ENCODE measurements at places on chromosomes 7 and 10. TPM values are rescaled to one million over a fixed set of nuclear protein-coding genes. Genes with fewer than 3 reads are reported as not detected.

- DNase-seq, result no peak
Measured at GRCh38 chr7:156157409-156158012, 345.2 kb upstream of the SHH start.

- no peak for DNase-seq
Measured at GRCh38 chr10:126609566-126609965, 60.9 kb downstream of the C10orf90 start.

DNA sequence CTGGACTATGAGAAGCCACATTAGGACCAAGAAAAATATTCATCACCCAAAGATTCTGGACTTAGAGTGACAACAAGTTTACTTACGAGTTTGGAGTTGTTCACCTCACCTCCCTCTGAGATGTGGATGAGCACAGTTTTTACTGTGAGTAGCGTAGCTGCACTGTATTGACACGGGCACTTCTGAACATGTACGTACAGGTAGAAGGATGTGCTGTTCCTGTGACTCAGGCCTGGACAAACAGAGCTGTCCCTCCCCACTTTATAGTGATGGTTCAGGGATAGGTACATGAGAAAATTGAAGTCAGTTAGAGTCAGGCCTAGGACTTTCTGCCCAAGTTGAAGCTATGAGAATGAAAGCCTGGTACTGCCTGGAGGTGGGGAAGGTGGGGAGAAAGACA lies 80.9 kb upstream of the DYNC1I1 start:
- no peak for DNase-seq

SGCE gene
- 111 TPM for polyA plus RNA-seq

DNA sequence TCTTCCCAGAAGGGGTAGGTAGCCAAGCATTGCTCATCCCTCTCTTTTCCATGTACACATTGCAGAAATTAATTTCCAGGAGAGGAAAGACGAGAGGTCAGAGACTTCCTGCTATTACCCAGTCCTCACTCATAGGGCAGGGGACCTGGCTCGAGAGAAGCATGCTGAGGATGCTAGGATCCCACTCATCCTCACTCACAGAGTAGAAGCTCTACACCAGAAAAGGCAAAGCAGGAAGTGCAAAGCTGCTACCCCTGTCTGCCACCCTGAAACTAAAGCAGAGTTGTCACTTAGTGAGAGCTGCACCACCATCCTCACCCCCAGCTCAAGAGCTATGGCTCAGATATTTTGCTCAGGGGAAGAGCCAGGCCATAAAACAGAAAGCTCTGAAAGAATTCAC lies 9.9 kb downstream of the OR9A2 start:
- DNase-seq, result no peak

ACBD7 gene
- polyA plus RNA-seq, result 6.0 TPM

CTTNBP2 gene
- polyA plus RNA-seq, result 25.7 TPM

GRCh38 chr7:50685135-50686065 lies 97.3 kb downstream of the GRB10 start:
- no peak for DNase-seq

GRCh38 chr10:80760914-80761371 lies 223.2 kb downstream of the SH2D4B start:
- no peak for DNase-seq

DNA sequence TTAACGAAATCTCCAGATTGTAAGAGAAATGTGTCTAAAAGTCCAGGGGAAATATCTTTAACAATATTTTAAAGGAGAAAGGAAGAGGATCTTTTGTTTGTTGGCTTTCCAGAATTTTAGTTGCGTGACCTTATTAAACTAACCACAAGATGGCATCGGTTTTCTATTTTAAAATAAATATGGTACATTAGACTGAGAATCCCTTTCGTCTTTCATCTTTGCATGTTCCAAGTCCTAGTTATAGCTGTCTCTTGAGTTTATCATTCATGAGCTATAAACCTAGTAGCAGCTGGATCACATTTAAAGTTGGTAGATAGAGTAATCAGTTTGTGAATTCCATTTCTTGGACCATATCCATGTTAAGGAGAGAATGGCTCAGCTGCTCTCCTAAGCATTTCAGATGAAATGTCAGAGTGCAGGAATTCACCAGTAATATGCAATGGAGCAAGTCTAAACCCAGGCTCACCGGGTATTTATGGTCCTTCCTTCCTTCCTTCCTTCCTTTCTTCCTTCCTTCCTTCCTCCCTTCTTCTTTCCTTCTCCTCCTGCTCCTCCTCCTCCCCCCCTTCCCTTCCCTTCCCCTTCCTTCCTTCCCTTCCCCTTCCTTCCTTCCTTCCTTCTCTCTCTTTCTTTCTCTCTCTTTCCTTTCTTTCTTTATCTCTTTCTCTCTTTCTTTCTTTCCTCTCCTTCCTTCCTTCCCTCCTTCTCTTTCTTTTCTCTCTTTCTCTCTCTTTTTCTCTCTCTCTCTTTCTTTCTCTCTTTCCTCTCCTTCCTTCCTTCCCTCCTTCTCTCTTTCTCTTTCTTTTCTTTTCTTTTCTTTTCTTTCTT lies 57.8 kb upstream of the RAB18 start:
- peak; percentile 16 for DNase-seq

DNA sequence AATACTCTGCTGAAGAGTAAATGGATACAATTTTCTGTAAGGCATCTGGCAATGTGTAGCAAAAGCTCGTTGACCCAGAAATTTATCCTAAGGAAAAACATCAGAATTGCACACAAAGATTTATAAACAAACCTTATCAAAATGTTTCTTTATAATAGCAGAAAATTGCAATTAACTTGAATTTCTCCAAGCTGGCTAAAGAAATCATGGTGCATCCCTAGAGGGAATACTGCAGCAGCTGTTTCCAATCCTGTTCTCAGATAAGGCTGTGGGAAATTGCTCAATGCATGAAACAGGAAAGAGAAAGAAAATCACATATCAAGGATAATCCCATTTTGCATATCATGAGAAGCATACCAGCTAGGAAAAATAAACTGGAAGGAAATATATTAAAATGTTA lies 18.7 kb downstream of the TACR2 start:
- no peak for DNase-seq

DNA sequence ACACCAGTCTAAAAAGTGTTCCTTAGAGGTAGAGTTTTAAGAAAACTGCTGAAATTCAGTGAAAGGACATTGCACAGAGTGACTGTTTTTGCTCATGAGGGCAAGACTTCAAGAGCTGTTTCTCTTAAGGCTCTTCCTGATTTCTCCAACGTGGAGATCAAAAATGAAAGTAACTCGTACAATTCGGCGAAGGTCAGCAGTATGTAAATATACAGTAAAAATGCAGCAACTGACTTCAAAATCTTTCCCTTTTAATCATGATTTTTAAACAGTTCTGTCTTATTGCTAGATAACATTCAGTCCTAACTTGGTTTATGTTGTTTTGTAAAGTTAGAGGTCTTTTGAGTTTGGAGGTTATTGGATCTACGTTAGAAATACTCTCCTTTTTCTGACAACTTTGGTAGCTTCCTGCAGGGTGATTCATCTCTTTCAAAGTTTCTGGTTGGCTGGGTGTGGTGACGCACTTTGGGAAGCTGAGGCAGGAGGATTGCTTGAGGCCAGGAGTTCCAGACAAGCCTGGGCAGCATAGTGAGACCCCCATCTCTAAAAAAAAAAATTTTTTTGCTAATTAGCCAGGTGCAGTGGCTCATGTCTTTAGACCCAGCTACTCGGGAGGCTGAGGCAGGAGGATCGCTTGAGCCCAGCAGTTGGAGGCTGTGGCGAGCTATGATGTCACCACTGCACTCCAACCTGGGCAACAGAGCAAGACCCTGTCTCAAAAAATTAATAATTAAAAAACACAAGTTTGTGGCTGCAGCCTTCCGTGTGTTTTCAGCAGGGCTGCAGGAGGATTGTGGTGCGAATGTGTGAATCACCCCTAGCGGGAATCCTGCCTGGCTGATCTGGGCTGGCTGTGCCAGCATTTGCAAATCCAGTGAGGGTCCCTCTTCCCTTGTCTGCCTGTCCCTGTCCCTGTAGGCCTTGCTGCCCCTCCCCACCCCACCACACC lies 29.2 kb upstream of the AP5Z1 start:
- no peak for DNase-seq

CPA1 gene
- 1.5 TPM for polyA plus RNA-seq

- DNase-seq, result no peak
Measured at GRCh38 chr10:71279590-71280170, 39.4 kb upstream of the SLC29A3 start.

- DNase-seq, result no peak
Measured at GRCh38 chr7:45073786-45074527, 14.8 kb downstream of the NACAD start.

CXCL12 gene
- polyA plus RNA-seq, result 503 TPM

DNA sequence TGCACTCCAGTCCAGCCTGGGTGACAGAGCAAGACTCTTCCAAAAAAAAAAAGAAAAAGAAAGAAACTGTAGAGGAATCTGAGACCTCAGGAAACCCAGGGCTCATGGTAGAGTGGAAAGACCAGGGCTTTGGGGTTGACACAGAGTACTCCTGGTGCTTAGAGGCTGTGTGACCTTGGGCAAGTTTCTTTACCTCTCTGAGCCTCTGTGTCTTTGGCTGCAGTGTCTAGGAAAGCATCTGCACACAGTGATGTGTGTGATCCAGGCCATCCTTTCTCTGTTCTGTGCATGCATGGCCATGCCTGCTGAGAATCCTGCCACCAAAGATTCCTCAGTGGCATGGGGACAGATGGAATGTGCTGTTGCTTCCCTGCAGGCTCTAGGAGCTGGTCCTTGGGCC lies 71.7 kb upstream of the GTF2I start:
- DNase-seq, result no peak

DNA sequence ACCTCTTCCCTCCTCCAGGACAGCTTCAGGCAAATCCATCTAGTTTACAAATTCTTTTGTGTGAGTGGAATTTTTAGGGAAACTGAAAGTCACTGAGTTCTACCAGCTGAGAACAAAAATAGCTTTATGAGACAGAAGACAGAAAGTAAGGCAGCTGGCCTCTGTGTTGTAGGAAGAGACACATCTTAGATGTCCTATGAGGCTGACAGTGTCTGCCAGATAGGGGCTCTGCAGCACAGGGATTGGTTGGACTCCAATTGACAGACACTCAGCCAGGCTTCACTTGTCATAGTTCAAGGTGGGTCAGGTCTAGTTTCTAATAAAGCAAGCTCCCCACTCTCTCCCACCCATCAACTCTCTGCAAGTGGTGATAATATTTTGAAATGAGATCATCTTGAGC lies 574.9 kb downstream of the CCSER2 start:
- no peak for DNase-seq

TMEM270 gene
- polyA plus RNA-seq, result not detected

DNA sequence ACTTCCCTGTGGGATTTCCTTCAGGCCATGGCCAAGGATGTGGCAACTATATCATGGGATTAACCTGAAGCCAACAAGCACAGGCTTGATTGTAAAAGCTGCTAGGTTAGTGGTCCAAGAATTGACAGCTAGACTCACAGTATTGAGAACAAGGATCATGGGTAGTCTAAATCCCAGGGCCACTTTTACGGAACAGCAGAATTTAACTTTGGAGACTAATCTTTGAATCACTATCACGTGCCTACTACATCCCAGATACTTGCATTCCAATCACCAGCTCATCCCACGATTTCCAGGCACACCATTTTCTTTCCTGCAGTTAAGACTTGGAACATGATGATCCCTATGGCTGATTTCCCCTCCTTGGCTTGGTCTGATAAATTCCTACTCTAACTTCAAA lies 65.6 kb upstream of the ADO start:
- no peak for DNase-seq

GRCh38 chr7:27424749-27425148 lies 182.1 kb downstream of the EVX1 start:
- no peak for DNase-seq

- no peak for DNase-seq
Measured at GRCh38 chr10:93915598-93915997, 21.8 kb downstream of the SLC35G1 start.

- DNase-seq, result no peak
Measured at GRCh38 chr10:43117031-43117776, 21.0 kb upstream of the CSGALNACT2 start.

GRCh38 chr10:31697271-31698180 lies 231.1 kb downstream of the ARHGAP12 start:
- DNase-seq, result no peak

HIBADH gene
- 84.9 TPM for polyA plus RNA-seq

GRCh38 chr7:138964624-138965436 lies 16.4 kb downstream of the KIAA1549 start:
- no peak for DNase-seq

- no peak for DNase-seq
Measured at GRCh38 chr7:66557214-66558200, 71.2 kb upstream of the KCTD7 start.

DNA sequence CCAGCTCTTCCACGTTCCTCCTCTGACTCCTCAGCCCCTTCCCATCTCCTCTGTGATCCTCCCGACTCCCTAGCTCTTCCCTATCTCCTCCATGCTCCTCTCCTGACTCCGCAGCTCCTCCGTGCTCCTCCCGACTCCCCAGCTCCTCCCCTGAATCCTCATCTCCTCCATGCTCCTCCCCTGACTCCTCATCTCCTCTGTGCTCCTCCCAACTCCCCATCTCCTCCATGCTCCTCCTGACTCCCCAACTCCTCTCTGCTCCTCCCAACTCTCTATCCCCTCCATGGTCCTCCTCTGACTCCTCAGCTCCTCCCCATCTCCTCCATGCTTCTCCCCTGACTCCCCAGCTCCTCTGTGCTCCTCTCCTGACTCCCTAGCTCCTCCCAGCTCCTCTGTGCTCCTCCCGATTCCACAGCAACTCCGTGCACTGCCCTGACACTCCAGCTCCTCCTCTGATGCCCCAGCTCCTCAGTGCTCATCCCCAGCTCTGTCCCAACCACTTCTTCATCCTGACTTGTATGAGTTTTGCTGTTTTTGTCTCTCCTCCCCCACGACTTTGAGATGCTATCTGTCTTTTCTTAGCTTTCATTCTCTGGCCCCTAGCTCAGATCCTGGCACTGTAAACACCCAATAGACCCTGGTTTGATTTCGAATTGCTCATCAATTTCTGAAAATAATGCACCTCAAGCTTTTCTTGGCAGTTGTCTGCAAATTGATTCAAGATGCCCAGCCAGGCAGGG lies 38.3 kb downstream of the OAT start:
- no peak for DNase-seq

Measured in left renal cortex interstitium (tissue), 4 donors.